Umbilical cord (tissue), 2 donors: ENCODE measurements at places on chromosomes 16 and 17. TPM values are rescaled to one million over a fixed set of nuclear protein-coding genes. Genes with fewer than 3 reads are reported as not detected.
A peak's percentile ranks its signal among the peaks of the same experiment; 100 is the strongest.

CNGB1 gene
- total RNA-seq = 0.72 TPM

GRCh38 chr17:31486351-31487062, 95.0 kb downstream of the RAB11FIP4 start:
- DNase-seq = no peak

DNA sequence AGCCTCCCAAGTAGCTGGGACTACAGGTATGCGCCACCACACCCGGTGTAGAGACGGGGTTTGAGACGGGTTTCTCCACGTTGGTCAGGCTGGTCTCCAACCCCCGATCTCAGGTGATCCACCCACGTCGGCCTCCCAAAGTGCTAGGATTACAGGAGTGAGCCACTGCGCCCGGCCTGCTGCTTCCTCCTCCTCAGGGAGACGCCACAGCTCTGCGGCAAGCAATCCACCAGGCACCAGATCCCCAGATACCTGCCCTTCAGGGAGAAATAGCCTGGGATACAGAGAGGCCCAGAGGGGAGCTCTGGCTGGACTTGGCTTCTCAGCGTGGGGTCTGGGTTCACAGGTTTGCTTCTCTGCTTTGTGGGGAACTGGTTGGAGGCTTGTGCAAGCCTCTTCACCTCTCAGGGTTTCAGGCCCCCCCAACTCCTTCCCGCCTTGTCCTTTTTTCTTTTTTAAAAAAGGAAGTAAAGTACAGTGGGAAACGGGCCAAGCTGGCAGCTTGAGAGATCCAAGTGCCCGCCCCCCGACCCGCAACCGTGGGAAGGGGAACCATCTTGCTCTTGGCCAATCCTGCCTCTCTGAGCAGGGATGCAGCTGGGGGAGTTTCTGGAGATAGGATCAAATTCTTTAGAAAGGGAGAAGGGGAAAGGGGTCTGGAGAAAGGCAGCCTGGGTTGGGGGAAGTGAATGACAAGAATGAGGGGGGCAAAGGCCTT, 2.6 kb upstream of the SPHK1 start:
- peak; percentile 54 for DNase-seq

GRCh38 chr17:61177351-61177750, 222.3 kb upstream of the TBX2 start:
- DNase-seq = no peak

DHRS7C gene
- total RNA-seq = not detected
